ENCODE measurements at places on chromosomes 12 and 14.

DNA sequence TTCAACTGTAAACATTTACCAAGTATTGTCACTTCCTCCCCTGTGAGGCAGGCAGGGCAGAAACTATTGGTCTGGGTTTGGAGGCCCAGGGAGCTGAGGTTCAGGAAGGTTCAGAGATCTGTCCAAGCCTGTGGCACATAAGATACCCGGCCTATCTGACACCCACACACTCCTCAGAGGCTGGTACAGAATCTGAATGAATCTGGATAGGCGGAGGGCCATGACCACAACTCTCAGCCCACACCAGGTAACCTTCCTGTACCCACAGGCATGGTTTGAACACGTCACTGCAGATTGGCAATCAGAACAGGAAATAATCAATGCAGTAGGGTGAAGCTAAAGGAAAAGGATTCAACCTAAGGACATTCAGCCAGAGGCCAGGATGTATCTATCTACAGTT lies 92.8 kb upstream of the TMCC3 start:
- no peak for DNase-seq

GRCh38 chr12:31259136-31259886 lies 66.6 kb downstream of the SINHCAF start:
- no peak for DNase-seq

GRCh38 chr12:113734503-113734902 lies 231.6 kb downstream of the RBM19 start:
- DNase-seq: no peak

- DNase-seq: no peak
Measured at GRCh38 chr12:6053541-6053940, 70.9 kb downstream of the VWF start.

- no peak for DNase-seq
Measured at GRCh38 chr12:51846911-51847642, 1.4 kb downstream of the FIGNL2 start.

GRCh38 chr12:39892146-39892545 lies 213.7 kb downstream of the SLC2A13 start:
- no peak for DNase-seq

- no peak for DNase-seq
Measured at GRCh38 chr14:57297852-57298251, 29.1 kb downstream of the AP5M1 start.

- no peak for DNase-seq
Measured at GRCh38 chr12:123059500-123059899, 79.0 kb downstream of the ARL6IP4 start.

DNA sequence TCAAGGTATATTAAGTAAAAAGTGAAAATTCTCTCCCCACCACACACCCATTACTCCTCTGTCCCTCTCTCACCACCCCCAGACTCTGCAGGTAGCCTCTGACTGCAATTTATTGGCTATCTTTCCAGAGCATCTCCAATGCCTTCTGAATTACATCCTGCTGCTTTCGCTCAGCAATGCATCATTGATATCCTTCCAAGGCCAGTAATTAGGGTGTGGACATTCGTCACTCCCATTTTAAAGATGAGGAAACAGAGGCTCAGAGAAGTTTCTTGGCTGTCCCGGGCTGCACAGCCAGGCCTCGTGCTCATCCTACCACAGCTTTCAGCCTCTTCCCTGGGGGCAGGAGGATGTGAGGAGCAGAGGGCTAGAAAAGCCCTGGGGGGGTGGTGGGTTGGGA lies 23.6 kb upstream of the PGF start:
- DNase-seq: no peak

DNA sequence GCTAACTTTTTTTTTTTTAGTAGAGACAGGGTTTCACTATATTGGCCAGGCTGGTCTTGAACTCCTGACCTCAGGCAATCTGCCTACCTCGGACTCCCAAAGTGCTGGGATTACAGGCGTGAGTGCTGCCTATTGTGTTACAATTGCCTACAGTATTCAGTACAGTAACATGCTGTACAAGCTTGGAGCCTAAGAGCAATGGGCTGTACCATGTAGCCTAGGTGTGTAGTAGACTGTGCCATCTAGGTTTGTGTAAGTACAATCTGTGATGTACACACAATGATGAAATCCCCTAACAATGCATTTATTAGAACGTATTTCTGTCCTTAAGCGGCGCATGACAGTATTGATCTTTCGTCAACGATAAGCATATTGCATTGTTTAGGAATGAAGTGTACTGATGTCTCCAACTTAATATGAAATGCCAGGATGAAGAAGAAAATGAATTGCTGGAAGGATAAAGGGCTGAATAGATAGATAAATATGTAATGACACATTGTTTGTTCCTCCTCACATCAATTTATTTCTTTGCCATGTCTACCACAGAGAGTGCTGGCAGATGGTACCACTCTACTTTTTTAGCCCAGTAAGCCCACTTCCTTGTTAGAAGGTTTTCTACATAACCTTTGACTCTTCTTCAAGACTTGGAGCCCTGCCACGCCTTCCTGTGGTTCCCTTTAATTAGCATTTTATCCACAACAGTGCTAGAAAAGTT lies 467.5 kb downstream of the VRK1 start:
- no peak for DNase-seq

- no peak for DNase-seq
Measured at GRCh38 chr12:95385246-95386035, 88.5 kb upstream of the METAP2 start.

- DNase-seq: peak; percentile 36
Measured at GRCh38 chr14:32366256-32366879, 37.3 kb downstream of the AKAP6 start.

DNA sequence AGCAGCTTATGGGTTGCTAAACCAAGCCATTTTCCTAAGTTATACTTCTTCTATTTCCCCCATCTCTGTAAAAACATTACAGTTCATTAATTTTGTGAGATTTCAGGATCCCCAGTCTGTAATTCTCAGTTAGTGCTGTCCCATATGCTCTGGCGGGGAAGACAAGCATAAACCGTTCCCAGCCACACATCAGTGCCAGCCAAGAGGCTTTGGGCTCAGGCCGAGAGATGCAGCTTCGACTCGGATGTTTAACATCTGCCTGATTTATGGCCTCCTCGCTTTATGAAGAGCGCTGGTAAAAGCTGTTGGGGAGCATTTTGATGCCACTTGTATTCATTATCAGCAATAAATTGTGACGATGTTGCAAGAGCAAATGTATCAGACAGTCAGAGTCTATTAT lies 349.1 kb upstream of the CCDC196 start:
- no peak for DNase-seq

- no peak for DNase-seq
Measured at GRCh38 chr14:73599499-73599898, 7.8 kb downstream of the ACOT4 start.

GRCh38 chr12:49671031-49671765 lies 36.0 kb downstream of the FMNL3 start:
- DNase-seq: no peak
